ENCODE measurements at places on chromosomes 1 and 21.
A peak's percentile ranks its signal among the peaks of the same experiment; 100 is the strongest.

GRCh38 chr1:154975409-154976059, 1.1 kb downstream of the CKS1B start:
- DNase-seq, result peak; percentile 51

GRCh38 chr1:68151690-68152089, 80.6 kb downstream of the WLS start:
- no peak for DNase-seq

DNA sequence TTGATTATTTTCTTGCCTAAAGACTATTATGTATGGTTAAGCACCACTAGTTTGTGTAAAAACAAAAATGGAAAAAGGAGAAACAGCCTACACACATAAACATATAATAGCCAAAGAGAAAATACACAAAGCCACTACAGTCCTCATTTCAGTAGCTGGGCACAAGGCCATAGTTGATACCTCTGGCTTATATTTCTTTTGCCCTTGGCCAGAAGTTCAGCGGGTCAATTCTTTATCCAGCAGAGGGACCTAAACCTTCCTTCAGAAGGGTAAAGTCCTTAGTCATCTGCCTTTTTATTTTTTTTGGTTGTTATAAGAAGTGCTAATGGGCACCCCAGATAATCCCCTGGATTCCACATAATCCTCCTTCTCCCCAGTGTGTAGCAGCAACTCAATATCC, 134.1 kb downstream of the PIGK start:
- no peak for DNase-seq

DNA sequence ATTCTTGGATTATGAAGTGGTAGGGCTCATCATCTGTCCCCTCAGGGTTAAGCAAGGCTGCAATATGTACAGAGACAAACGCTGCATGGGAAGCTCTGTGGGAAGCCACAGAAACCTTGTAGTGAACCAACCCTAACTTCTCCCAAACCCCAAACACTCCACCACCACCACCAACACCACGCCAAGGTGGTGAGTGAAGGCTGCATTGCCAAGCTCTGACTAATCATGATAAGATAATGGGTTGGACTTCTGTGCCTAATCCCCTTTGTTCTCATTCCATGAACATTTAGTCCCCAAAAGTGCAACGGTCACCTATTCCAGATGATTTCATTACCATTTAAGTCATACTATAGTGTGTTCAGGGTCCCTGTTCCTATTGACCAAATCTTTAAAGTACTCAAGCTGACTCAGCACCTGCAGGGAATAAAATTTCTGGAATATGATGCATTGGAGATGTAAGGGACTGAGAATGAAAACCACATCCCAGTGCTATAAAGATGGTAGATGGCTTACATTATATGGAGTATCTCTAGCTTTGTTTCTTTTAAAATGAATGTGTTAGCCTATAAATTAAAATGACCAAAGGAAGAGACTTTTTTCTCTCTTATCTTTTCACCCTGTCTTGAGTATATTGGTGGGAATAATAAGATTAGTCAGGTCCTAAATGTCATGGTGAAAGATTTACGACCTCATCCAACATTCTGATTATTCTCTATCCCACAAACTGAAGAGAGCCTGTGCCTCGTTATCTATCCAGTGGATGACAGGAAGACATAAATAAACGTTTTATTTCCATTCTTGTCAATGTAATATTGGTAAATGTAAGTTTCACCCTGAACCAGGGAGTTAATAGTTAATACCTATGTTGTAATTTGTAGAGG, 22.6 kb upstream of the PLD5 start:
- DNase-seq, result no peak

DNA sequence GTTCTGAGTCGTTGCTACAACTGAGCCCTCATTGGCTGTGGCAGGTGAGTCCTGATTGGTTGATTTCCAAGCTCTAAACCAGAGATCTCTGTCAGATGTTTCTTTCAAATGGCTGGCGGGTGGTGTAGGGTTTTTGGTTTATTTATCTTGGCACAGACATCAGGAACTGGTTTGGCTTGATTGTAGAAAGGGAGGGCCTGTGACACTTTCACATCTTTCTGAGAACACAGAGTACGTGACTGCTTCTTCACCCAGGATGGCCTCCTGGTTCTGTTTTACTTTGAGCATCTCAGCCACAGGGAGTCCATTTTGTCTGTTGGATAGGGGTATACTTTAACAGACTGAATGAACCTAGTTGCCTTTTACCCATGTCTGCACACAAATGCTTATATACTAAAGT, 89.4 kb upstream of the GPR52 start:
- DNase-seq, result no peak
